ENCODE measurements at places on chromosomes 6 and 20. TPM values are rescaled to one million over a fixed set of nuclear protein-coding genes. Genes with fewer than 3 reads are reported as not detected.

- H3K36me3 ChIP-seq: no peaks in the 10 kb centered on the region
- no peak for ATAC-seq
- no peak overlapping the region for H3K4me3 ChIP-seq
- H3K27ac ChIP-seq: no peak overlapping the region
These were observed 686.4 kb downstream of the HTR1B start for GRCh38 chr6:76776876-76777275.

GRCh38 chr20:5090191-5090590, 29.6 kb downstream of the PCNA start:
- peak; percentile 57 for ATAC-seq
- peaks cover 15% of the 10 kb centered on the region for H3K36me3 ChIP-seq
- no peaks in the 10 kb centered on the region for H3K4me1 ChIP-seq
- H3K27me3 ChIP-seq: no peaks in the 10 kb centered on the region
- H3K4me3 ChIP-seq: no peak overlapping the region

- H3K36me3 ChIP-seq: no peaks in the 10 kb centered on the region
- H3K4me1 ChIP-seq: peaks cover 25% of the 10 kb centered on the region
- peak overlapping the region; percentile 63 for H3K27ac ChIP-seq
- peak; percentile 59 for ATAC-seq
- no peaks in the 10 kb centered on the region for H3K27me3 ChIP-seq
These were observed 106.1 kb upstream of the ASF1A start for GRCh38 chr6:118787724-118788423.

DNA sequence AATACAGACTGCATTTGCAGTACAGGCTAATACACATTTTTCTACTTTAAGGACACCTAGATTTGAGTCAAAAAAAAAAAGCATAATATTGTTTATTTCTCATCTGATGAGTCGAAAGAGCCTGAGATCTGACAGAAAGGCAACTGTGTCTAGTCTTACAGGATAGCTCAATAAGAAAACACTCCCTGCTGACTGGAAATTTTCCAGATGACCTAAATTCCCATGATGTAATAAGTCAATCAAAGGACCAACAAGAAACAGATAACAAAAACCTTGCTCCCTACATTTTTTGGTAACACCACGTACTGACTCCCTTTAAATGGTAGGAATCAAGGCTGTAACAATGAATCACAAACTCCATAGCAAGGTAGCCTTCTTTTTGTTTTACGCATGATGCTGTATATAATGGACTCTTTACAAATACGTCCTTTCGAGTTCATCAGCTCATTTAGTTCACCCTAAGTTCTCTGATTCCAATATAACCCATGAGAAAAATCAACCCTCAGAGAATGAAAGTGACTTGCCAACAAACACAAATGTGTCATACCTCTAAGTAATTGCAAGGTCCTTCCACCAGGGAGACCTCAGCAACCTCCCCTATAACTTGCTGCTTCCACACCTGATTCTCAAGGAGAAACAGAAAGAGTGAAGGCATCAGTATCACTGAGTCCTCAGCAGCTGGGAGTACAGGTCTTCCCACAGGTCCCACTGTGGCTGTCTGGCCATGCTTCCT, 12.1 kb downstream of the TBX18 start:
- H3K4me3 ChIP-seq: no peak overlapping the region
- no peaks in the 10 kb centered on the region for H3K4me1 ChIP-seq
- H3K36me3 ChIP-seq: no peaks in the 10 kb centered on the region
- no peak overlapping the region for H3K27ac ChIP-seq

GRCh38 chr6:107713563-107713962, 110.5 kb downstream of the SCML4 start:
- H3K27ac ChIP-seq: peak overlapping the region; percentile 95
- H3K4me3 ChIP-seq: peak overlapping the region; percentile 85
- no peak for ATAC-seq

DNA sequence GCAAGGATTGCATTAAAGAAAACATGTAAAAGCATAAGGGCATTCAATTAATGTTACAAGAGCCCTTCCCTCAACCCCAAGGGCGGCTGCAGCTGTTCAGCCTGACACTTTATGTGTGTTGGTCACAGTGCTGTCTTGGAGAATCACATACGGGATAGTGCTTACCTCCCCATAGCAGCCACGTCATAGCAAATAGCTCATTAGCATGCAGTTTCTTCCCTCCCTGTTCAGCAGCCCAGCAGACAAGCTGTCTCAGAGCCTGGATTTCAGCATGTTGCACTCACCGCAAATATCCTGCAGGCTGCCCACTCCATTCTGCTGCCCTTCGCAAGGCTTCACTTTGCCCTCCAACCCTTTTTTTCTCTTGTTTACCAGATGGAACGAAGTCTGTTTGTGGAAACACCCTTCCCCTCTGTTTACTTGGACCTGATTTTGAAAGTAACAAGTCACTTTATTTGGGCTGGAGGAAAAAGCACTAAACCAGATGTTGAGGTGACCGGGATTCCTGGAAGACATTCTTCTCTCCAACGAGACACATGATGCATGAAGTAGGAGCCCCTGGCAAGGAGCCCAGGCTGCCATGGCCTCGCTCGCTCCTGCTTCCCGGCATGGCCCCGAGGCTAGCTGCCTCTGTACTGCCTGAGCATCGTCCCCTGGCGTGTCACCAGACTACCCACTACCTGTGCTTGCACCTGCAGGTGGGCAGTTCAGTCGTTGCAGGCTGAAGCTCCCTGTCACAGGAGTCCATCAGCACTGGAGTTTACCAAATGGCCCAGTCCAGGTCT, 151.6 kb upstream of the GMDS start:
- no peaks in the 10 kb centered on the region for H3K4me1 ChIP-seq
- no peak overlapping the region for H3K27ac ChIP-seq
- no peak overlapping the region for H3K4me3 ChIP-seq
- no peak for ATAC-seq

TAB2 gene
- 185 TPM for total RNA-seq

KAT14 gene
- 11.6 TPM for total RNA-seq

GRCh38 chr6:137799950-137800568, 67.0 kb upstream of the TNFAIP3 start:
- H3K27ac ChIP-seq: peak overlapping the region; percentile 89
- H3K4me1 ChIP-seq: peaks cover 53% of the 10 kb centered on the region
- peak overlapping the region; percentile 69 for H3K4me3 ChIP-seq
- peak; percentile 80 for ATAC-seq

- no peak overlapping the region for H3K27ac ChIP-seq
- H3K4me3 ChIP-seq: no peak overlapping the region
- no peaks in the 10 kb centered on the region for H3K4me1 ChIP-seq
- no peak for ATAC-seq
These were observed 186.8 kb downstream of the PRL start for GRCh38 chr6:22110061-22110460.

GRCh38 chr6:127475823-127476176, 16.6 kb upstream of the KIAA0408 start:
- peaks cover 78% of the 10 kb centered on the region for H3K36me3 ChIP-seq
- no peaks in the 10 kb centered on the region for H3K4me1 ChIP-seq
- no peak overlapping the region for H3K4me3 ChIP-seq
- no peak overlapping the region for H3K27ac ChIP-seq
- H3K27me3 ChIP-seq: no peaks in the 10 kb centered on the region
- ATAC-seq: no peak

LAMA5 gene
- total RNA-seq: 0.39 TPM

DNA sequence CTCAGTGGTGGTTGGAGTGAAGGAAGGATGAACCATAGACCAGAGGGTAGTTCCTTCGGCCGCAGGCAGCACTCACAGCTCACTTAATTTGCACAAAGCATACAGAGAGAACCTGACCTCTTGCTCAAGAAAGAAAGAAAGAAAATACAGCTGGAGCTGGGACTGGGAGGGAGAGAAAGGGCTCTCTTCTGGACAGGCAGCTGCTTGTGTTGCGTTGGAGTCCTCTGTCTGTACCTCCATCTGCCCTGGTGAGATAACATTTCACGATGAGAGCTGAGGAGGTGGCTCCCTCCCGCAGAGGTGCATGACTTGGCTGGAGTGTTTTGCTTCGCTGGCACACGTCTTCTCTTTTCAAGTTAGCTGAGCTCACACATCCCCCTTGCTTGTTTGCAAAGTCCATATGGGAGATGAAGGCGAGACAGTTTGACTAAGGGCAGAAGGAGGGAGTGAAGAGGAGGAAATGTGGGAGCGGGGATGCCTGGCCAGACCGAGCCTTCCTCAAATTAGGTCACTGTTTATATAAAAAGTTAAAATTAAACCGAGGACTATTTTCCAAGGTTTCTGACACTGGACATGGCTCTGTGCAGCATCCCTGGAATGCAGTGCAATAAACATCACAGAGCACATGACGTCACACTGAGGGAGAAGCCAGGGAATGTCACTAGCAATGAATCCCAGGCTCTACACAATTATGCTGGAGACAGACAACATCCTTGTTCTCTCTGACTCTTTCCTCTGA, 359.4 kb downstream of the CD83 start:
- H3K4me1 ChIP-seq: no peaks in the 10 kb centered on the region
- no peak overlapping the region for H3K4me3 ChIP-seq
- H3K36me3 ChIP-seq: no peaks in the 10 kb centered on the region
- no peaks in the 10 kb centered on the region for H3K27me3 ChIP-seq
- no peak overlapping the region for H3K27ac ChIP-seq

DNA sequence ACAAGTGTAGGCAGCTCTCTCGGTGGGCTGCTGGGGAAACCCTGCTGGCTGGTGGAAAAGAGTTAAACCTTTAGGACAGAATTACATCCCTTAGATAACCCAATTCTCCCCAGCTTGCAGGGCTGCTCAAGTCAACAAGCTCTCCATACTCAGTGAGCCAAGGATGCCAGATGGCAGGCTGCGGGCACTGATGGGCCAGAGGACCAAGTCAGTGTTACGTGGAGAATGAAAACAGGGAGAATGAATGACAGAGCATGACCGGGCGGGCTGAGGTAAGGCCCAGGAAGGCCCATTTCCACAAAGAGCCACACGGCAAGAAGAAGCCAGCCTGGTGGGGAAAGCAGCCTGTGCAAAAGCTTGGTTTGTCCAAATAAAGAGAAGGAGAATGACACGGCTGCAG, 58.7 kb upstream of the CD93 start:
- no peak overlapping the region for H3K4me3 ChIP-seq
- ATAC-seq: no peak
- no peak overlapping the region for H3K27ac ChIP-seq
- no peaks in the 10 kb centered on the region for H3K36me3 ChIP-seq

- ATAC-seq: no peak
- H3K4me3 ChIP-seq: no peak overlapping the region
- peaks cover 5% of the 10 kb centered on the region for H3K4me1 ChIP-seq
- peak overlapping the region; percentile 62 for H3K27ac ChIP-seq
These were observed 74.0 kb upstream of the PIM1 start for GRCh38 chr6:37095997-37096396.

DNA sequence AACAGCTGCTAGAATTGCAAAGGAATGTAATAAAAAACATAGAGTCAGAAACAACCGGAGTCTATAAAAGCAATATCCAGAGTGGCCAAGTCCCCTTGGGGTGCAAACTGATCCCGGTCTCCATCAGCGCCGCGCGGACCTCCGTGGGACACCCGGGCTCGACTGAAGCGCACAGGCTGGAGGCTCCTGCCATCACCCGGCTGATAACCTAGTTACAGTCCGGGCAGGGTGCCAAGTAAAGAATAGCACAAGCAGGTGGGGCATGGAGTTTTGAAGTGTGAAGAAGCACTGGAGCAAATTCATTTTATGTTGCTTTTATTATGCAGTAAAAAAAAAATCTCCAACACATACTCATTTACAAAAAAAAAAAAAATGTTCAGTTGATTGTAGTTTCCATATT, 205.1 kb upstream of the GMDS start:
- no peak overlapping the region for H3K4me3 ChIP-seq
- no peak overlapping the region for H3K27ac ChIP-seq
- peaks cover 5% of the 10 kb centered on the region for H3K4me1 ChIP-seq
- no peak for ATAC-seq
- H3K36me3 ChIP-seq: no peaks in the 10 kb centered on the region

Measured in activated T-helper 17 cell treated with anti-CD3 and anti-CD28 coated beads, Interleukin-2, amount 50 U/mL, for 72 hours (primary cell).